ENCODE measurements at places on chromosomes 2 and 18.

- no peak for DNase-seq
Measured at GRCh38 chr2:111231532-111232252, 111.0 kb downstream of the BCL2L11 start.

DNA sequence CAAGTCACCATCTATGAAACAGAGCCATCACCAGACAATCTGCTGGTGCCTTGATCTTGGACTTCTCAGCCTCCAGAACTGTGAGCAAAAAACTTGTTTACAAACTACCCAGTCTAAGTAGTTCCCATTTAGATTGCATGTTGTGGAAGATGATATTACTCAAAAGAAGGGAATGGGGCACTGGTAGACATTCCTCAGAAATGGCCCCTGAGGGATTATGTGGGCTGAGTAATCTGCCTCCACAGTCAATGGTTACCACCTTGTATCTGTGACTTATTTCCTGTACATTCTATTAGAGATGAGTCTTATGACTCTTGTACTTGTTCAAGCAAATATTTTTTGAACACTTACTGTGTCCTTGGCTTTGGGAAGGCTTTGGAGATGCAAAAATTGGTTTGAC, 160.4 kb downstream of the NUP35 start:
- DNase-seq = no peak

DNA sequence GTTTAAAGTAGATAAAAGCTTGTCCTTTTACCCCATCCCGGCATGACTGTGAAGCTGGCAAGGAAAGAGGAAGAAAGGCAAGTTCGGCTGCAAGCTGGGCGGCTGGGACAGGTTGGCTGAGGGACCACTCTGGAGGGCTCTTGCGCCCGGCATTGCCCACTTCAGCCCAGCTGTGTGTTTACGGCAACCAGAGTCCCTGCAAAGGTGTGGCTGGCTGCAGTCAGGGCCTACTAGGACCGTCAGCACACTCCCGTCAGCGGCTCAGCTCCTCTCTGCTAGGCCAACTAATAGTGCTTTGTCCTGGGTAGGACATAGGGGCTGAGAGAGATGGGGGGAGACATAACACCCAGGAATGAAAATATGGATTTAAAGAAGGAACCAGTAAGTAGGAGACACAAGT, 11.7 kb upstream of the SAP130 start:
- DNase-seq = no peak

DNA sequence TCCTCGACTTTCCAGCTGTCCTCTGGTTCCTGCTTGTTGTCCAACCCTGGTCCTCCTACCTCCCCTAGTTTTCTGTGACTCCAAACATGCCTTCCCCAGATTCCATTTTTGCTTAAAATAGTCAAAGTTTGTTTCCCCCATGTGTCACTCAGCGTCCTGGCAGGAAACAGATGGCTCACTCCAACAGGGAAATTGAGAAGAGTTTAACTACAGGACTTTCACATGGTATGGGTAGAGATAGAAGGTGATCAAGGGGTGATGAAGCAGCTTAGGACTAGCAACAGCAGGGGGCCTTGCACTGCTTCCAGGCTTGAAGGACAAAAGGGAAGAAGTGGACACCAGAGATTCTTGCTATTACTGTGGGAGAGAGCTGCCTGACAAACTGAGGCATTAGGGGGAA, 6.1 kb upstream of the CUL3 start:
- no peak for DNase-seq

- DNase-seq = no peak
Measured at GRCh38 chr2:219562049-219563020, 9.0 kb downstream of the OBSL1 start.

- no peak for DNase-seq
Measured at GRCh38 chr2:36473230-36473629, 117.7 kb downstream of the CRIM1 start.

GRCh38 chr2:241063093-241063551, 39.0 kb downstream of the MTERF4 start:
- no peak for DNase-seq

GRCh38 chr2:232117413-232117812, 155.9 kb downstream of the DIS3L2 start:
- DNase-seq = no peak

- no peak for DNase-seq
Measured at GRCh38 chr2:166240387-166241313, 112.8 kb upstream of the SCN1A start.

GRCh38 chr2:230758566-230759480, 46.2 kb downstream of the CAB39 start:
- DNase-seq = no peak

- no peak for DNase-seq
Measured at GRCh38 chr2:9806298-9806610, 37.0 kb upstream of the TAF1B start.

DNA sequence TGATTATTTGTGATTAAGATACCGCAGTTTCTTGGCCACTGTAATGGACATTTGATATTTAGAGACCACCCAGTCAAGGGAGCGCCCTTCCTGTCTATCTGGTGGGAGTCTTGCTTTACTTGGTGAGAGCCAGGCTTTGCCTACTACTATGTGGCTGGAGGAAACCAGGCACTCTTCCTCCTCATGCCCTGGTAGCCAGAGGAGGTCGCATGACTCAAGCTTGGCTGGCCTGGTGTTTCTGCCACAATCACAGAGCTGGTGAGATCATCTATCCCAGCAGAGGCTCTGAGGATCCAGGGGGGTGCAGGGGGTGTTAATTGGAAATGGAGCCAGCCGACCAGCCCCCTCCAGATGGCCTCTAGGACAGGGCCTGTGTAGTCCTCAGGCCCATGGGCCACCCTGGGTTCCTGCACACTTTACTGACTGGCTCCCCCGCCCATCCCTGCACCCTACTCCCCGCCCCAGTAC, 46.8 kb upstream of the BIN1 start:
- DNase-seq = no peak

GRCh38 chr2:217978536-217979150, 24.2 kb downstream of the TNS1 start:
- no peak for DNase-seq

GRCh38 chr2:160941290-160941846, 218.9 kb upstream of the TANK start:
- peak; percentile 51 for DNase-seq

DNA sequence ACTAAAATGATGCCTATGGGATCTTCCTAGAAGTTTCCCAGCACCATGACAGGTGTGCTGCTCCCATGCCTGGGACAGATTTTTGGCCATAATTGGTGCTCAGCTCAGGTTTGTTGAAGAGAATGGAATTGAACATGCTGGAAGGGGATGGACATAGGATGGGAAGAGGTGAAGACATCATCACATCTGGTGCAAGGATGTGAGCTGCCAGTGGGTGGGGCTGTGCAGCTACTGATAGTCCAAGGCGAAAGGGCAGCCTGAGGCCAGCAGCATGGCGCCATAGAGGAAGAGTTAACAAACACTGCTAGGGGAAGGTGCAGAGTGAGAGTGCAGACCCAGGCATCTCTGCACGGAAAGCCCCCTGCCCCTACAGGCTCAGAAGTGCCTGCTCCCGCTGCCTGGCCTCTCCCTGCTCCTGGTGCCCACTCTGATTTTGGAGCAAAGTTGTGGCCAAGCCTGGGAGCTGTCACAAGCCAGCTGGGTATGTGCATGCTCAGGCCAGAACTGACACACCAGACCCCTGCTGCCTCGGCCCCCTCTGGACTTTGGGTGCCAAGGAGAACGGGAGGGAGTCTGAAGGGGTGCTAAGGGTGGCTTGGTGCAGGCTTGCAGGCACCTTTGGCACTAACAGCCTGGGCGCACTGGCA, 178.6 kb downstream of the ZBTB7C start:
- DNase-seq = peak; percentile 9

- DNase-seq = peak; percentile 83
Measured at GRCh38 chr18:1513519-1513918, 608.8 kb downstream of the ADCYAP1 start.

DNA sequence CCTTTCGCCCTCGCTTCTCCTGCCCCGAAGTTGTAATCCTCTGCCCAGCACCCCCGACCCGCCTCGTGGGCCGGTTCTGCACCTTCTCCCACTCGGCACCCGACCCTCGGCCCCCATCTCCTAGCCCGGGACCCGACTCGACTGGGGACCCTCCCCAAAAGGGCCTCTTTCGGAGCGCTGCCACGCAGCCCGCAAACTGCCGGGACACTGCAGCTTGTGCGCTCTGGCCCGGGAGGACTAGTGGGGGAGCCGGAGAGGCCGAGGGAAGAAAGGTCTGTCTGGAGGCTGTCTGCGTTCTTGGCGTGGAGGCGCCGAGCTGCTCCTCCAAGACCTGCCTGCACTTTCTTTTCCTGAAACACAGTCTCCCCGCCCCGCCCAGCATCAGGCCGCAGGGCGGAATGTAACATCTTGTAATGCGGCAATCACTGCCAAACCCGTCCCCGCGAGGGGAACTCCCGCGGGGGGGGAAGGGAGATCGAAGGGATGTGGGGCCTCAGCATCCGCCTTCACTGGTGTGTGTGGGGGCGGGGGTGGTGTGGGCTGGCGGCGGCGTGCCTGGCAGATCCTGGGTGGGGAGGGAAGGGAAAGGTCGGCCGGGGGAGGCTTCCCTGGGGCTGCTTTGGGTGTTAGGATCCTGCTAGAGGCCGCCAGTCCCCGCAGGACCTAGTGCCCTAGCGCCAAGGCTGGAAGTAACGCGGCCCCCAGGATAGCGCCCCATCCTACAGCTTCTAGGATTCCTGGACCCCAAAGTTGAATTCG, 7.4 kb downstream of the DLX2 start:
- DNase-seq = peak; percentile 45

GRCh38 chr18:24588440-24588839, 128.0 kb downstream of the HRH4 start:
- no peak for DNase-seq

DNA sequence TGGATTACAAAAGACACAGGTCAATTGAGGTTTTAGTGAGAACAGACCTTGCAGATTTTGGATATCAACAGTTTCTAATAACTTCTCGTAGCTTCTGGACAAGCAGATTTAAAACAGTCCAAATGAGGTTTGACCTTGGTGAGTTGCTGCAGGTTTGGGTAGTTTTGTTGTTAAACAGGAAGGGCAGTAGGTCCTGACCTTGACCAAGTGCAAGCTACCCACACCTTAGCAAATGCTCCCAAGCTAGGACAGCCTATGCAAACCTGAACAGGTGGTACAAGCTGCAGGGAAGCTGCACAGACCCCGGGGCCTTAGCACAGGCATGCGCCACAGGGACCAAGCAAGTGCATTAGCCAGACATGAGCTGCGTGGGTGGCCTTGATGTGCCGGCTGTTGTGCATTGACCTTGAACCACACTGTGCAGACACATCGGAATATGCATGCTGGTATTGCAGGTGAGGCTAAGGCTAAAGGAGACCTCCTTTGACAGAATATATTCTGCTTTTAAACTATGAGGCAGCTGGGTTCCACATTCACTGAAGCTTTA, 40.2 kb upstream of the AGAP1 start:
- DNase-seq = no peak

DNA sequence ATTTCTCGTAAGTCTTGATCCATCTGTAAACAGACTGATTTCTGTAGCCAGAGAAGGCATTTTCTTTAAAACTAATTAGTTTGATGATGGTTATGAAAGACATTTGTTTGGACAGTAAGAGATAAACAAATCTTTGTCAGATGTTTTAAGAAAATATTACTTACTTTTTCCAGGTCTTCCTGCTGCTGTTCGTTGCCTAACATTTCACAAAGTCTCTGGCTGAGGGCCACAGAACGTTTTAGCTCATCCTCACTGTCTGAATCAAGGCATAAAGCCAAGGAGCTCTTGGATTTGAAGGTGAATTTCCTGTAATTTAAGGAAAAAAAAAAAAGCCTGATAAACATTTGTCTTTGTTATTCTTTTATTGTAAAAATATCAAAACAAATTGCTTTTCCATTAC, 57.8 kb downstream of the VIL1 start:
- no peak for DNase-seq

GRCh38 chr2:231470246-231470900, 6.1 kb upstream of the NCL start:
- no peak for DNase-seq

DNA sequence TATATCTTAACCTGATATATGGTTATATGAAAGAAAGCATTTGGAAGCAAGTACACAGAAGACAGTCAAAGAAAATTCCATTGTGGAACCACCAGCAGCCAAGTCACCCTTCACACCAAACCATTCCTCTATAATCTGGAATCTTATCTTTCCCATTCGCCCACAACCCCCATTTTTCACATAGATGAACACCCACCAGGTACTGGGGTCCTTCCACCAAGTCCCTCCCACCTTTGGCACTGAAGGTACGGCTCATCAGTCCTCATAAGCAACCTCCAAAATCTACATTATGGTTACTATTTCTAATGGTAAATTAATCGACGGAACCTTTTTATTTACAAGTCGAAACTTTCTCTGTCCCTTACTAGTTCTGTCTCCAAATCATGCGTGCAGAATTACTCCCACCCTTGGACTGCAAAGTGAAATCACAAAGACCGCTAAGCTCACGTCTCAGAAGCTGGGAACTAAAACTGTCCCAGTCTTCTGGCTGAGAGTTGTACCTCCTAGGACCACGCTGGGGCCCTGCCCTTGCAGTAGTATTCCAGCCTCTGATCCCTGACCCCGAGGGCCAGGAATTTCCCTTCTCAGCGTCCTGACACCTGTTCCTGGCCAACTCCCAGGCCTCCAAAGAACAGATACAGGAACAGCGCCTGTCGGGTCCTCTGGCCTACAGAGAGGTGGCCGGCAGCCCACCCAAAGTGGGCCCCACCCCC, 702 bp downstream of the OLA1 start:
- DNase-seq = no peak

DNA sequence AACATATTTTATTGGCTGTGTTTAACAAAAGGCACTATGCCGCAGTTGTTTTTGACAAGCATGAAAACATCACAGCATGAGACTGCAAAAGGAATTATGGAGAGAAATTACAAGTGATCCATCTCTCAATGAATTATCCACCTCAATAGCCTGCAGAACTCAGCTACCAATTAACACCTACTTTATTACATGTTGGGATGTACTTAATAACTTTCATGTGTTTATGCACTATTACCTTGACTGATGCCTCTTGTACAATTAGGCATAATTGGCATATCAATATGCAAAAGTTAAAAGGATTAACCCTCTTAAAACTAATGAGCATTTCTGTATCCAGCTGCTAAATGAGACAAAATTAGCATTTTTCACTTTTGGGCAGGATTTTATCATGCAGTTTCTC, 27.8 kb downstream of the ARHGAP15 start:
- no peak for DNase-seq

DNA sequence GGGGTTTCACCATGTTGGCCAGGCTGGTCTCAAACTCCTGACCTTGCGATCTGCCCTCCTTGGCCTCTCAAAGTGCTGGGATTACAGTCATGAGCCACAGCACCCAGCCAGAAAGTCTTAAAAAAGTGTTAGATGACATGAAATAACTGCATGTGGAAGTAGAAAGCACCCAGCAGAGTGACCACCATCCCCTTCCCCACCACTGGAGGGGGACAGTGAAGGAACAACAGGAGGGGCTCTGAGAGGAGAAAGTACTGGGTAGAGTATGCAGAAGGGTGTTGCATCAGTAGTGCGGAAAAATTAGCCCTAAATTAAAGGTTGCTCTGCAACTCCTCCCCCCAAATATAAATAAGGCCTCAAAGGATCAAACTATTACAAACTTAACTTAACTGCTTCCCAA, 230.5 kb downstream of the ZNF521 start:
- no peak for DNase-seq

- DNase-seq = no peak
Measured at GRCh38 chr18:9542924-9543323, 67.6 kb downstream of the RALBP1 start.
